Activated gamma-delta T cell treated with Interleukin-2 at 50 U/mL for 16 hours (primary cell): ENCODE measurements at places on chromosomes 5 and 9.

DNA sequence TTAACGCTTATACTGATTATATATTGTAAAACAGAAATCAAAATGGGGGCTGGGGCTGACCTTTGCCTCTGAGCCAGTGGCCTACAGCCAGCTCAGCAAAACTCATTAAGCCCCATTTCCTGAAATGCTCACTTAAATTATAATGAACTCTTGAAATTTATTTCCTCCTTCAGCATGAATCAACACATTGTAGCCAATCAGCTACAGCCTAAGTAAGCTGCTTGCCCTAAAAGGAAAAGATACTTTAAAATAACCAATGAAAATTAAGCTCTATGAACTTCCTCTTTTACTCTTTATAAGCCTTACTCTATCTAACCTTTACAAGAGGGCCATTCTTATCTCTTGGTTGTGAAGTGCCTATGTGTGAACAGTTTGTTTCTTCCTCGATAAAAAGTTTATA is 33.5 kb upstream of the SUB1 start:
- DNase-seq = no peak

DNA sequence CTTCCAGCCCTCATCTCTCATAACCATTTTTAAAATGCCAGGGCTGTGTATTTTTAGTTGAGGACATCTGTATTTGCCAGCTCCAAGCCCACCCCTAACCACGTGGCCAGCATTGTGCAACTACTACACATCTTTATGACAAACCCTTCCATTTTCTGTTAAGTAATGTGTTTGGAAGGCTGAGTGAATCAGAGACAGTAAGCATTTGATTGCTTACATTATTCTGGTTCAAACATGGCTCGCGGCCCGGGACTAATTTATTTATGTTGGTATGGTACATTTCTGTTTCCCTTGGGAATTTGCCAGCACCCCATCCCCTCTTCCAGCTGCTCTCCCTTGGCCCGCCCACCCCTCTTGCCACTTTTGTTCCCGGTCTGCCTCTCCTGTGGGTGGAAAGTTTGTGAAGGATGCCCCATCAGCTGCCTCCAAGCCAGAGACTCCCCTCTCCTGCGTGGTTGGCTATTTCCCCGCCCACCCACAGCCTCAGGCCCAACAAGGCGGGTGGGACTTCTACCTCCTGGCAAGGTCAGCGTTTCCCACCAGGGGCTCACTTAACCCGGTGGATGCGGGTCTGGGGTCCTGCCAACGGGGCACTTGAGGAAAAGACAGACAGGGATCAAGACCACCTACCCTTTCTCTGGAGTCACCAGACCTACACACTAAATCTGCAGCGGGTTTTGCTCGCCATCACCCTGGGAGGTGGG is 162.2 kb downstream of the HSD17B3 start:
- DNase-seq = no peak

DNA sequence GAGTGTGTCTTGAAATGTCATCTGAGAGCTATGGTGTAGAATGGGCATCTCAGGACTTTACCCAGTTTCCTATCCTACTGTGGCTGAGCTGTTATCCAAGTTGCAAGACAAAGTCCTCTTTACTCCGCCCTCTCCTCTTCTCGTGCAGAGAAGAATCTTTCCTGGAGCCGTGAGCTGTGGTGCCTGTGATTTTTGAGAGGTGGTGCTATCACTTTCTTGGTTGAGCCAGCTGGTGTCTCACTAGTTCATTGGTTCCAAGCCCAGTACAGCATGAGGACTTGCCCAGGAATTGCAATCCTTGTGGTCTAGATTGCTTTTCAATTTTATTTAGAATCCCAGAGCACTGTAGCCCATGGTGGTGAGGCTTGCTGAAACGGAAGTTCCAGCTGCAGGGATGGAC is 2300.3 kb downstream of the MAT2B start:
- DNase-seq = no peak

DNA sequence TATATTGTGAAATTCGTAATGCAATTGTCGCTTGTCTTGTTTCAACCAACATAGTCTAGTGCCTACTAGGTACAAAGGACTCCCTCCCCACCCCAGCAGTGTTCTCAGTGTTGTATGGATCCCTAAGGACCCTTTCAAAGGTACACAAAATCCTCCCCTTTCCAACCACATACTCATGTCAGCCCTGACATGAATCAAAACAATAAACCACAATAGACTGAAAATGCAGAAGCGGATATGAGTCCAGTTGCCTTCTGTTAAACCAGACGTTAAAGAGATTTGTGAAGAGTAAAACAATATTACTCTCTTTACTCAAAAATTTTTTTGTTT is 82.4 kb upstream of the IFNK start:
- DNase-seq = no peak

DNA sequence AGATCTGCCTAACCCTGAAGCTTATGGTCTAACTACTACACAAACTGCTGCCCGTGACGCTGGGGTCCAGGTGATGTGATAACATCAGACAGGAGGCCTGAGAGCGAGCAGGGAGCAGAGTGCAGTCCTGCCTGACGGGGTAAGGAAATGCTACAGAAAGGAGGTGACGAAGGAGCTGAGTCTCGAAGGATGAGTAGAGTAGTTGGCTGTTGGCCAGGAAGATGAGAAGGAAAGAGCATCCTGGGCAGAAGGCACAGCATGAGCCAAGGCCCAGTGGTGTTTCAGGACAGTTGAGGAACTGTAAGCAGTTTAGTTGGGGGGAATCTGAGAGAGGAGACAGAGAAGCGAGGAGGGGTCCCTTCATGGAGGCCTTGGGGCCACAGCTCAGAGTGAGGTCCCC is 136.0 kb upstream of the TBC1D2 start:
- DNase-seq = no peak

- DNase-seq = no peak
Measured at GRCh38 chr5:98309785-98310598, 463.5 kb upstream of the RGMB start.

DNA sequence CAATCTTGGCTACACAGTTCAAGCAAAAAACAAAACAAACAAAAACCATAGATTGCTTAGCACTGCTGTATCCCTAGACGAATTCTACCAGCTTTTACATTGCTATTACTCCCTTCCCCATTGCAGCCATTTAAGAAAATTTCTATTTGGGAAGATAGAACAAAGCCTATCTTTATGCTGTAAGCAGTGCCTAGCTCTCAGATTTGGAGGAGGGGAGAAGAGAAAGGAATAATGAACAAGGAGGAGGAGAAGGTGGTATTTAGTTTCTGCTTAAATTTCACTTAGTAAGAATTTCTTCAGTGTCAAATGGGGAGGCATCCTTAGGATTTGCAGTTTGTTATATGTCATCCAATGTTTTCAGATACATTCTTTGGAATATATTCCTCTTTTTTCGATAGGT is 16.2 kb upstream of the TLE1 start:
- no peak for DNase-seq

GRCh38 chr9:126515001-126515872 is 98.5 kb upstream of the LMX1B start:
- DNase-seq = no peak
